GM04504 (cell line): ENCODE measurements at places on chromosomes 6 and 20.

DNA sequence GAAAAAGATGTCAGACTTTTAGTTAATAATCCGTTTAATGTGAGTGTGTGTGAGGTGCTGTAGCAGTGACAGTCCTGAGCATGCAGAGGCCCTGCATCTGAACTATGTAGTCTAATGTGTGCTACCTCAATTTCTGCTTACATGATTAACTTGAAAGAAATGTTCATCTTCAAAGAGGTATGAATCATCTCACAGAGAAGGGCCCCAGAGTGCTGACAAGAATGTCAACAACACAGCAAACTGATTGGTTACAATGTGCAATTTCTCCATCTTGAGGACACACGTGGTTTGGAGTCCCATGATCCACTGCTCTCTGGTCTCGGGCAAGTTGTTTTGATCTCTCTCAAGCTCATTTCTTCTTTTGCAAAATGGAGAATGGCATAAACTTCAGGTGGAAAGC is 61.7 kb upstream of the EMILIN3 start:
- peak; percentile 14 for DNase-seq

- DNase-seq: no peak
Observed at GRCh38 chr20:36614781-36615557, 9.4 kb downstream of the RAB5IF start.

DNA sequence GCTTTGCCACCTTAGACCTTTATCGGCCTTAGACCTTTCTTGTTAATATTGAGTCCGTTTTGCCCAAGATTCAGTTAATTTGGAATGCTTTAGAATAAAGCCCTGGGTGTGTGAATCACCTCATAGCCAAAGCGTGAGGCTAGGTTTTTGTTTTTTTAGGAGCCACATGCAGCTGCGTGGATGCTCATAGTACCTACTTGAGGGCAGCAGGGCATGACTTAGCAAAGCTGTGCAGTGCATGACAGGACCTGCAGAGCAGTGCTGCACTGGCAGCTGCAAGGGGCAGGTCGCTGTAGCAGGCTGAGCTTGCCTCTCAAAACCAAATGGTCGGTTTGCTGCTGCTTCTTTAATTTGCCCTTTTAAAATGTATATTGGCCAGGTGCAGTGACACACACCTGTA is 116.1 kb downstream of the JAG1 start:
- DNase-seq: no peak

GRCh38 chr6:36821581-36822335 is 17.5 kb downstream of the CPNE5 start:
- DNase-seq: no peak

GRCh38 chr20:50819349-50819748 is 24.5 kb downstream of the BCAS4 start:
- no peak for DNase-seq

DNA sequence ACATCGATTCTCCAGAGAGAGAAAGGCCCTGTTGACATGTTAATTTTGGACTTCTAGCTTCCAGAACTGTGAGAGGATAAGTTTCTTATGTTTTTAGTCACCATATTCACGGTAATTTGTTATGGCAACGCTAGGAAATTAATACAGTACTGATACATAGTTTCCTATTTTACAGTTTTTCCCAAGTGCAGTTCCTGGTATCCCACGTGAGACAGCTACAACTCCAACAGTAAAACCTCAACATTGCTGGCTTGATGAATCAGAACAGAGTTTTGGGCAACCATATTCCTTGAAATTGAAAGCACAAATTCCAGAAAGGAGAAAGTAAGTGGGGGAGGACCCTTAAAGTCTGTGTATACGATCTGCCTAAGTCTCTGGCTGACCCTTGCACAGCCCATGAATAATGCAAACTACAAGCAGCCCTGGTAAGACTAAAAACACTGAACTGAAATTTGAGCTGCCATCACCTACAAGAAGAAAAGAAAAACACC is 505.1 kb upstream of the NRSN1 start:
- no peak for DNase-seq

DNA sequence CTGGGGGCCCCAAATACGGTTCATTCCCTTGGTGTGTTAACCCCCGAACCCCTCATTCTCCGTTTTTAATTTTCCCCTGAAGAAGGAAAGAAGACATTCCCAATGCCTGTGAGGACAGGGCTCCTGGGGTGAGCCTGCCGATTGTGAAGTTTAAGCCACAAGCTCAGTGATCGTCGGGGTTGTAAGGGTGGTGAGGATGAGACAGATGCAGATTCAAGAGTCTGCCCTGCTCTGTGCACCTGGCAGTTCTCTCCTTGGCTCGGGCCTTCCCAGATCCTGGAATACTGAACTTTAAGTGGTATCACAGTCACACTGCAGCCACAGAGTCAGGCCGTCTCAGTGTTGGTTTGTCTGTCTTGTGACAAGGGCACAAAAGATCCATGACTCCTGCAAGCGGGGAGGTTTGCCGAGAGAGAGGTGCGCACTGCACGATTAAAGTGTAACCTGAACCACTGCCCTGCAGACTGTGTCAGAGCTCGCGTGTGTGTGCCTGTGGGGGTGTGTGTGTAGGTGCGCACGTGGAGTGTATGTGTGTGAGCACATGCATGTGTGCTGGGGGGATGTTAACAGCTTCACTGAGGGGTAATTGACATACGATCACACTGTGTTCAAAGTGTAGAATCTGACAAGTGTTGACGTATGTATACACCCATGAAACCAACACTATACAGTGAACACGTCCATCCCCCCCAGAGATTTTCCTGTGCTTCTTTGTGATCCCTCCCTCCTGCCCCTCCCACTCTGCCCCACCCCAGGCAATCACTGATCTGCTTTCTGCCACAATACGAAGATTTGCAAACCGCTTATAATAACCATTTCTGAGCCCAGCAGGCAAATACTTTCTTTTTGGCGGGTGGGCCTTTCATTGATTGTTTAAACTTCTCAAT is 38.9 kb downstream of the RPP40 start:
- DNase-seq: no peak

- DNase-seq: no peak
Observed at GRCh38 chr6:166784691-166785090, 157.6 kb upstream of the RPS6KA2 start.

GRCh38 chr20:3658019-3658715 is 5.0 kb downstream of the GFRA4 start:
- DNase-seq: no peak

DNA sequence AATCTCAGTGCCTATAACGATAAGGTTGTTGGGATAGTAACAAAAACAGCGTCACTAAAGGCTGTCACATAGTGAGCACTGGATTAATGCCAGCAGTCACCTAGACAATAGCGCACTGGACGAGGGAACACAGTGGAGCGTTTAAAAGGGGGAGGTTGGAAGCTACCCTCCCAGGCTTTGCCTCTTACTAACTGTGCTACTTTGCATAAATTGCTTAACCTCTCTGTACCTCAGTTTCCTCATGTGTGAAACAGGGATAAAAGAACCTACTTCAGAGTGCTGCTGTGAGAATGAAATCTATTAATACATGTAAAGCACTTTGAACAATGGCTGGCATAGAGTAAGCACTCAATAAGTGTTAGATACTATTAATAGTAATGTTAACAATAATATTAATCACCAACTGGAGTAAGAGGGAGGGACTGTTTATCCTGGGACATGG is 10.5 kb downstream of the BCL2L1 start:
- DNase-seq: no peak

- DNase-seq: no peak
Observed at GRCh38 chr6:69813508-69813907, 16.7 kb upstream of the LMBRD1 start.

DNA sequence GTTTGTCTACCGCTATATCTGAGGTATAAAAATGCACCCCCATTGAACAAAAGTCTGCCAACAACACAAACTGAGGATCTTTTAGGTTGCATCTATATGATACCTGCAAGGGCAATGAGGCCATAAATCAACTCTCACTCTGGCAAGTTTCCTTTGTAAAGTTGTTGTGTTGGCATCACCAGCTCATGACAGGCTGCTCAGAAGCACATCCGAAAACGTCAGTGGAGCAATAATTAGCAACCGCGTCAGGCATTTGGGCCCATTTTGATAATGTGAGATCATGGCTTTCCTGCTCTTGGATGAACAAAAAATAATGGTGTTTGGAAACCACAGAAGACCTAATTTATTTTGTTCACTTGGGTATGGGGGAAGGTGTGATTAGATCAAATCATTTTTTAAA is 12.0 kb upstream of the SLC22A3 start:
- no peak for DNase-seq

- DNase-seq: peak; percentile 80
Observed at GRCh38 chr20:35891375-35891774, 62.9 kb downstream of the SCAND1 start.

DNA sequence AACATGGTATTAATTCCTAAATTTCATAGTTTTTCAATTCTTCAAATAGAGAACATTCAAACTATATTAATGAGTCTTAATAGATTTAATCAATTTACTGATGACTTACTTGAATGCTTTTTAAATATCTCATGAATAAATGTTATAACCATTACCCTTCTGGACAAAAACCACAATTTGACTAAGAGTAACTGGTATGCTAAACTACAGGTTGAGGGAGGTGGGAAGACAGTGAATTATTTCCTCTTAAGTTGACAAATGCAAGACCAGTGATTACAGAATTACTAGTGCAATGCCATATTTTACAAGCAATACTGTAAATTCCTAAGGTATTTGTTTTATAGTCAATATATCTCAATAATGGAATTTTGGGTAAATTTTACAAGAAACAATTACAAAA is 65.1 kb downstream of the REV3L start:
- DNase-seq: no peak
